ENCODE measurements at places on chromosomes 6 and 20.

DNA sequence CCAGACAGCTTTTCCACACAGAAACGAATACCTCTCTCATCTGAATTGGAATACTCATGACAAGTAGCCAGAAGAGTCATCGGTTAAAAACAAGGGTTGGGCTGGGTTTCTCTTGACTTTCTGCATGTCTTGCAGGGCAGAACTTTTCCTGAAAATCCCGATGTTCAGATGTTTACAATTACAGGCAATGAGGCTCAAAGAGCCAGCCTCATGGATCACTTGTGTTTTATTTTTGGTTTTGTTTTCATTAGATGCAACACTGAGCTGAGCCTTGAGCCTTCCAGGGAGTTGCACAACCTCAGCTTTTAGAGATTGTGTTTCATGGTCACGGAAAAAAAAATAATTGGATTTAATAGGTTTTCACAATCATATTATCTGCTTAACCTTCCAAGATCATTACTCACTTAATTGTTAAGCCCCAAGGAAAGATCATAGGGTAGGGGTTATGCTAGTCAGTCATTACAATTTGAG, 288.1 kb upstream of the PRDM1 start:
- DNase-seq = no peak

GRCh38 chr6:148677594-148678476, 69.0 kb upstream of the UST start:
- no peak for DNase-seq

- DNase-seq = no peak
These were observed 18.0 kb downstream of the ELOVL2 start for GRCh38 chr6:11025921-11026635.

DNA sequence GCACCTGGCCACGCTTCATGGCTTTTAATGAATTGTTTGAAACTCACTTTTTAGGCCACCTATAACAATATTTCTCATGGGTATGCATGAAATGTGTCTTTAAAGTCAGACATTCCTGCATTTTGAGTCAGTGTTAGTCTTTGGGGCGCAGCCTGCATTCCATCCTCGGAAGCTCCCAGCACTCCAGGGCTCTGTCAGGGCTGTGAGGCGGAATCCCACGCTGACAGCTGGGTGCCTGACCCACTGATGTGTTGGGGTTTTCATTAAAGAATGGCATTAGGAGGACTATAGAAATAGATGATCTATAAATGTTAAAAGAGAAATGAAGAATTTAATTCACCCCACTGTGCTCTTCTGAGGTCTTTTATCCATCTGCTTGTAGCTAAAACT, 16.2 kb upstream of the CLDN20 start:
- DNase-seq = no peak

Data from stimulated activated CD4-positive, alpha-beta T cell treated with anti-CD3 and anti-CD28 coated beads, Interleukin-1b, Interleukin-23, amount 100 ng/mL, for 1 hour (primary cell).